Fibroblast of upper back skin (primary cell): ENCODE measurements at places on chromosomes 7 and 10.
A peak's percentile ranks its signal among the peaks of the same experiment; 100 is the strongest.

DNA sequence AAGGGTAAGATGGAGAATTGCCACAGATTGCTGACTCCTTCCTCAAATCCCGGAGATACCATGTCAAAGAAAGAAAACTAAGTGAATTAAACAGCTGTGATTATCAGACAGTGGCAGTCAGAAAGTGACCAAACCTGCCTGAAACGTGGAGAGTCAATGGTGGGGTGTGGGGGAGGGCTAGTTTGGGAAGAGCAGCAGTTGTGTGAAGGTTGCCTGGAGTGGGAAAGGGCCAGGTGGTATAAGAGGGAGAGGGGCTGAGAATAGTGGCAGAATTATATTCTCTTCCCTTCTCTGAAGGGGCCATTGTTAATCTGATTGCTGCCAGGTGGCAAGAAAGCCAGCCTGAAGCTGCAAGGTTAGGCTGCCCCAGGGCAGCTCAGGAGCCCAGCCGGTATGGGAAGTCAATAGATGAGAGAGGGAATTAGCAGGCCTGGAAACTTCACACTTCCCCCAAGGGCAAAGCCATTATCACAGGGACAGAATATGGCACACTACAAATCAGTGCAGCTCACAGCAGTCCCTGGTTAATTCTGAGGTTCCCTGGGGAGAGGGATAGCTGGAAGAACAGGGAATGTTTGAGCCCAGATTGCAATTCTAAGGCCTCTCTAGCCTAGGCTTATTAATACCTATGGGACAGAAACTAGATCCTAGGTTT lies 83.9 kb upstream of the ITGB1 start:
- DNase-seq = no peak

GRCh38 chr7:105880571-105881330 lies 4.4 kb upstream of the ATXN7L1 start:
- no peak for DNase-seq

GRCh38 chr7:29017713-29018112 lies 59.6 kb upstream of the TRIL start:
- DNase-seq = peak; percentile 81

- DNase-seq = no peak
Measured at GRCh38 chr7:42960762-42961161, 28.6 kb downstream of the MRPL32 start.

- DNase-seq = no peak
Measured at GRCh38 chr7:55969391-55969790, 5.0 kb downstream of the NIPSNAP2 start.

DNA sequence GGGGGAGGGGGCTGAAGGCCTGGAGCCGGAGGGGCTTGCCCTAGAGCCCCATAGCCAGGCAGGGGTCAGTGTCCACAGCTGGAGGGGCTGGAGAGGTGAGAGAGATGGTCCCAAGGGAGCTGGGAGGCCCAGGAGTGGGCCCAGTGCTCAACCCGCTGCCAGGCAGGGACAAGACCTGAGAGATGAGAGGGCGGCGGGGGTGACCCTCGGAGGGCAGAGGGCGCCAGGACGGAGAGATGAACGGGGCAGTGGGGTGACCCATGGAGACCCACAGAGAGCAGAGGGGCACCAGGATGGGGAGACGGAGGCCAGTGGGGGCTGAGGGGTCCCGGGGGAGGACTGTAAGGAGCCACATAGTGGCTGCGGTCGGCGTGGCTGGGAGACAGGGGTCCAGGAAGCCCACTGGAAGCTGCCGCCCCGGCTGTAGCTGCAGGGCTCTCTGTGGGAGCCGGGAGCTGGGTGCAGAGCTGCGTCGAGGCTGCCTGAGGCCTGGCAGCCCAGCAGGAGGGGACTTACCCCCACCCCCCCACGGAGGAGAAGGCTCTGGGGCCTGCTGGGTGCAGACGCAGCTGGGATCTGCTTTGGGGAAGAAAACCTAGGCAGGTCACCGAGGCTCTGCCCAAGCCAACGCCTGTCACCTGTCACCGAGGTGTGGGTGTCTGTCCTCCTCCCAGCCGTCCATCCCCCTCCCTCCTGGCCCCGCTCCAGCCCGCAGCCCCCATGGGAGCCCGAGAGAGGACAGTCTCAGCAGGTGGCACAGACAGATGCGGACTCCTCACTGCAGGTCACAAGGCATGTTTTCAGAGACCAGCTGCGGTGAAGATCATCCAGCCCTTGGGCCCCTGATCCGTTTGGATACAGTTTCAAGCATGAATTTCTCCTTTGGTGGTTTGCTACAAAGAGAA lies 25.1 kb downstream of the PWWP2B start:
- DNase-seq = no peak

- DNase-seq = peak; percentile 50
Measured at GRCh38 chr10:35908451-35908850, 266.4 kb upstream of the FZD8 start.
